ENCODE measurements at places on chromosomes 12 and 14.

- peak; percentile 24 for DNase-seq
These were observed 150.9 kb upstream of the PLEKHG7 start for GRCh38 chr12:92551853-92552397.

DNA sequence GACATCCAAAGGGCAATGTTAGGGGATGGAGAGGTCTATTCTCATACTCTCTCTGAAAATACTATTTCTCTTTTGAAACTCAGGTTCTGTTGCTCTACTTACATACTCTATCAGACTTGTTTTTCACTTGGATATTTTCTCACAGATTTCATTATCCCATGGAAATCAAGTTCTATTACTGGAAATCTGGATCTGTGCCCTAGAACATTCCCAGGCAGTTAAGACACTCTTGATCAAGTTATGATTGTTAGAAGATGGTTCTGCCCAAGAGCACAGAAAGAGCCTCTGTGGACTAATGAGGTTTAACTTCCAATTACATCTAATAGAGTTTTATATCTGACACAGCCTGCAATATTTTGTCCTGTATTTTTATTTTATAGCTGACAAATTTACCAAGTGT is 591.0 kb upstream of the ATP2B1 start:
- DNase-seq = no peak

DNA sequence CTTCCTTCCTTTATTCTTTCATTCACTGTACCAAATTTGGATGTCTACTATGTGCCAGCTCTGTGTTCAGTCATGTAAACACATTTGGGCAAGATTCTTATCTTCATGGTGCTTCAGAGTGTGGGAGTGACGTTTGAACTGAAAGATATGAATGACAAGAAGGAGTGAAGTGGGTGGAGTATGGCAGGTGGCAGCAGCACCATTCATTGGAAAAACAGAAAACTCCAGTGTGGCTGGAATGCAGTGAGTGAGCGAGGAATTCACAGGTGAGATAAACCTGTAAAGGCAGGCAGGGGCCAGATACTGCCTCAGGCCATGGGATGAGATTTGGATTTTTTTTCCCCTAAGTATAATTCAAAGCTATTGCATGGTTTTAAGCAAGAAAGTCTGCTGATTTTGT is 140.7 kb upstream of the CCDC198 start:
- DNase-seq = no peak

DNA sequence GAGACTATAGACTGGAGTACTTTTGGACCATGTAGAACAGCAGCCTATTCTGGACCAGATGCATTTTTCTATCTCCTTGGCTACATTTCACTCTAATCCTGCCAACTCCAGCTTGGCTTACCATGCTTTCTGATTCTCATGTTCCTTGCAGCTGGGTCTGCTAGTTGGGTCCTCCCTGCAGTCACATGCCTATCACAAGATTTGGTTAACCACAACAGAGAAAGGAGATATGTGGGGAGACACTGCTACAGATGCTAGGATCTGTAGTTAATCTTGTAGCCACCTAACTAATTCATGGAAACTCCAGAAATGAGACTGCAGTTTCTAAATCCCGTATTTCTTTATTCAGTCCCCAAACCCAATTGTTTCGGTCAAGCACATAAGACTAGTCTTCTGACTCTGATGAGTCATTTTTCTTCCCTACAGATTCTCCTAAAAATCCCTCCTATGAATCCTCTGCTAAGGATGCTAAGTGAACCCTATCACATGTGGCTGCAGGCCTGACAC is 410.6 kb downstream of the DAD1 start:
- DNase-seq = no peak

- DNase-seq = no peak
These were observed 32.1 kb downstream of the DMAC2L start for GRCh38 chr14:50344116-50344775.

GRCh38 chr14:73452341-73453186 is 5.8 kb downstream of the NUMB start:
- peak; percentile 93 for DNase-seq

DNA sequence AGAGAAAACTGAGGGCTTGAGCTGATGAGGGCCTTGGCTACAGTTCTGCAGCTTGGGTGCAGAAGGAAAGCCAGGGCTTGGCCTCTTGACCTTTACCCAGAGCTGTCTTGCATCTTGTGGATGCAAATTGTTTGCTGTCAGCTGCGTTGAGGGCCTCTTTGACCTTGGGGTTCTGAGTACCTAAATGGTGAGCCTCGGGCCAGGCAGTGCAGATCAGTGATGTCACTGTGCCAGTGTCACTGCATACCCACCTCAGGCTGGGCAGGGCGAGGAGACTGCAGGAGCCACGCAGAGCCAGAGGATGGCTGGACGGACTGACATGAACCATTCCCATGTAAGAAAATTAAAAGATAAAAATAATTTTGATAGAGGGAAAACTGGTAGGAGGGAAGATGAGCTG is 18.6 kb downstream of the ESRRB start:
- no peak for DNase-seq

DNA sequence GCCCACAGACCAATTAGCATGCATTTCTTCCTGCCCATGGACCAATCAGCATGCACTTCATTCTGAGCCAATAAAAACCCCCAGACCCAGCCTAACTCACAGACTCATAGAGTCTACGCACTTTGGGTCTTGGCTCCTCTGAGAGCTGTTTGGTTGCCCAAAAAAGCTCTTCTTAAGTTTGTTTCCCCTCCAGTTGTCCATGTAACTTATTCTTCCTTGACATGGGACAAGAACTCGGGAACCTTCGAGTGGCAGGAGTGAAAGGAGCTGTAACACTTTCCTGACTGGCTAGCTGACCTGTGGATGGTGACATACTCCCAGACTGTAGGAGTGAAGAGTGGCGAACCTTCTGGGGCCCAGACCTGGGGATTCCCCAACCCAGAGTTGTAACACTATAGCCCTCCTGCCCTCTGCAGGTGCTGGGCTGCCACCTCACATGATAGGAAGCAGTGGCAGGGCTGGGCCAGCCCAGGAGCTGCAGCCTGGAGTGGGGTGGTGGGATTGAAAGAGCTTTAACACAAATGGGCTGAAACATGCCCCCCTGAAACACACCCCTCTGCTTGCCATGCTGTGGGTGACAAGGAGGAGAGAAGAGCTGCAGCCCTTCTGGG is 4.4 kb upstream of the BTBD7 start:
- no peak for DNase-seq

GRCh38 chr14:52021957-52022600 is 32.7 kb downstream of the RTRAF start:
- no peak for DNase-seq

DNA sequence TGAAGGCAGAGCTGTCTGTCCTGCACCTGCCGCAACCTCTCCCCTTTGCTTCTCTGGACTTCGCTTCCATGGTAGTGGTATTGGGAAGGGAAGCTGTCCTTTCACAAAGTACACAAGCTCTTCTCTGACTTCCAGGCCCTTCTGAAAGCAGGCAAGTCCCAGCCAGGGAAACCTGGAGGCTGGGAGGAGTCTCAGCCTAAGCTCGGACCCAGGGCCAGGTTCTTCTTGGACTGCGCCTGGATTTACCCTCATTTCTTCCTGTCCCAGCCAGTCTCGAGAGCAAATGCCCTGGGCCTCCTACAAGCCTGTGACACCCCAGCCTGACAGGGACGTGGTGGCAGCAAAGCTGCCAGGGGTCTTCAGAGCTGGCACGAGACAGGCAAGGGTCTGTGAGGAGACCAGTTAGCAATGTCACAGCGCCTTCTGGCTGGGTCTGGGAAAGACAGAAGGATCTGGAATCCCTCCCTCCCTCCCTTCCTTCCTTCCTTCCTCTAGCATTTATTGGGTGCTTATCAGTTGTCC is 22.4 kb downstream of the ISCA2 start:
- DNase-seq = no peak

DNA sequence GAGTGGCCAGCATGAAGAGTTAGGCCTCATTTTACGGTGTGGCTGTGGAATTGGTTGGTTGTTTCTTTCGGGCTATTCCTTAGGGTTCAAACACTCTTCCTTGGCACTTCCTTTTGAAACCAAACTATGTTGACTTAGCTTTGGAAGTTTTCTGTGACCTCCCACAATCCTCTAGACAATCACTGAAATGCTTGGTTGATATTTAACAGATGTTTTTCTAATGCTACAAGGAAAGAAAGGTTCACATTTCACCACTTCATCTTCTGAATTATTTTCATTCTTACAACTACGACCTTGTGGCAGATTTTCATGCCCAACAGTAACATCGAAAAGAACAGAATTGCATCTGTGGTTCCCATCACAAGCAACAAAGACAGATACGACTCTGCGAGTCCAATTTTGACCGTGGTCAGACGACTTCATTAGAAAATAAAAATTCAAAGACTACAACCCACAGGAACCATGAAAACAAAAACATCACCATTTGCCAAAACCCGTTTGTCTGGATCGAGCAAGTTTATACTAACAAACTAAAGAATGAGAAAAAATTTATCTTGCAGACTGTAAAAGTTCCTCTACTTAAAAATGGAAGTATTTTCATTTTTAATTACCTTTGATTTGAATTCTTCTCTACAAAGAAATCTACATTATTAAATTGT is 16.9 kb downstream of the PRKAB1 start:
- DNase-seq = peak; percentile 35

DNA sequence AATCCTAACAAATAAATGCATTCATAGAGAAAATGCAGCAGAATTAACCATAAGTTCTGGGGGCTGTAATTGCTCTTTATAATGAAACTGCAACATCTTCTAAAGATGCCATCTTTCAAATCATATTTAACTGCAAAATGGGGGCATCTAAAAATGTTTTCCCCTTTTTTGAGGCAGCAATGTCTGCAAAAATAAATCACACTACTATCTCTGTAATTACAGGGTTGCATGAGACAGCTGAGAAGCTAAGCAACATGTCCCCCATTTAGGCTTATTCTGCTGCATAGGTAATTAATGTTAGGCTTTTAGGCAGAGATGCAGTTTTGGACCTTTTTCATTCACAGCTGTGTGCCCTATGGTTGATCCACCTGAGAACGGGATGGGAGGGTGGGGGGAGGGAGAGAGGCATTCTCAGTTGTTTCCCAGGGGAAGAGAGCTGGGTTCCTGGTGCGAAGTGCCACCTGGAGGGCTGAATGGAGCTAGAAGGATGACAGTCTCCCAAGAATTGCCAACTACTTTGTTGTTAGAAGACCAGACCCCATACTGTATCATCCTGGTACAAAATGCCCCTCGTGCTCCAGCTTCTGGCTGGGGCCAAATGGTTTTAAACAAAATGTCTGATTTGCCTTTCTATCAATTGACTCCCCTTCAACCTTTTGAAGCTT is 154.2 kb downstream of the APAF1 start:
- DNase-seq = no peak

Measured in fibroblast of skin of scalp (primary cell).